Fibroblast of skin of back (primary cell): ENCODE measurements at places on chromosomes 5 and 9.

- DNase-seq, result no peak
These were observed 47.5 kb upstream of the PPARGC1B start for GRCh38 chr5:149682532-149683075.

GRCh38 chr9:83327750-83328622 lies 210.2 kb downstream of the FRMD3 start:
- DNase-seq, result no peak

DNA sequence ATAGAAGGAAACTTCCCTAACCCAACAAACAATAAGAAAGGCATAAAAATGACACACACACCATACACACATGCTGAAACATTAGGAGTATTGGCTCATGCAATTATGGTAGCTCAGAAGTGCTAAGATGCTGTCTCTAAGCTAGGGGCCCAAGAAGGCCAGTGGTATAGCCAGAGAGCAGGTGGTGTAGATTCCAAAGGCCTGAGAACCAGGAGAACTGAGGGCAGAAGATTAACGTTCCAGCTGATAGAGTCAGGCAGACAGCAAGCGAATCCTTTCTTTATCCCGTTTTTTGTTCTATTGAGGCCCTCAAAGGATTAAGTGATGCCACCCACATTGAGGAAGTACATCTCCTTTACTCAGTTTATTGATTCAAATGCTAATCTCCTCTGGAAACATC lies 262.9 kb downstream of the EPB41L4A start:
- no peak for DNase-seq

- DNase-seq, result peak; percentile 20
These were observed 197.9 kb downstream of the TLE4 start for GRCh38 chr9:79769476-79770275.

DNA sequence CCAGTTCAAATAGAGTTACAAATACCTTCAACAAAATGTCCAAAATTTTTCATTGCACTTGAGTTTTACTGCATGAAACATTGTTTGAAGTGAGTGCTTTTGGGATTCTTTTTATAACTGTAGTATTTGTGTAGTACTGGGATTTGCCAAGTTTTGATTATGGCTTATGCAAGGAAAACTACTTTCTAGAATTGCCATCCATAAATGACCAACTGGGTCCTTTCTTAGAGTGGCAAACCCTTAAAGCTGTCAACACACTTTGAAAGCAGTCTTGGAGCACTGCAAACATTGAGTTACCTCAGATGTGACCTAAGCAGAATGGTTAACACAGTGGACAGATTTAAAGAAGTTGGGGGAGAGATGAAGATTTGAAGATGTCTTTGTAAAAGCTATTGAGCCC lies 379.6 kb upstream of the ZNF608 start:
- DNase-seq, result no peak

- peak; percentile 50 for DNase-seq
These were observed 62.2 kb downstream of the RAD23B start for GRCh38 chr9:107345327-107345726.

DNA sequence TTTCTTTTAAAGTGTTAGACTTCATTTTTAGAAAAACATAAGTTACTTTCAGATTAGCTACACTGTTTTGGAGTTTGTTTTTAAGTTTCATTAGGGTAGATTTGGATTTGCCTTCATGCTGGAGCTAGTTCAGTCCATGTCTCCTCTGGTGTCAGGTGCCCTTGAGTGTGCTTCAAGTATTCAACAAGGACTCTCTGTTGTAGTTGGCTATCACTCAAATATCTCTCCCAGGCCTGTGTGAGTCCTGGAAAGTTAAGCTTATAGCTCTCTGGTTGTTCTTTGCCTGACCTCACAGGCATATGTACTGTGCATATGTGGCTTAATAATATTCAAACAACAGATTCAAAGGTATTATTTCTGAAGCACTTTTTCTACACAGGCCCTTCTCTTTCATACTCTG lies 45.4 kb downstream of the PTBP3 start:
- peak; percentile 34 for DNase-seq

DNA sequence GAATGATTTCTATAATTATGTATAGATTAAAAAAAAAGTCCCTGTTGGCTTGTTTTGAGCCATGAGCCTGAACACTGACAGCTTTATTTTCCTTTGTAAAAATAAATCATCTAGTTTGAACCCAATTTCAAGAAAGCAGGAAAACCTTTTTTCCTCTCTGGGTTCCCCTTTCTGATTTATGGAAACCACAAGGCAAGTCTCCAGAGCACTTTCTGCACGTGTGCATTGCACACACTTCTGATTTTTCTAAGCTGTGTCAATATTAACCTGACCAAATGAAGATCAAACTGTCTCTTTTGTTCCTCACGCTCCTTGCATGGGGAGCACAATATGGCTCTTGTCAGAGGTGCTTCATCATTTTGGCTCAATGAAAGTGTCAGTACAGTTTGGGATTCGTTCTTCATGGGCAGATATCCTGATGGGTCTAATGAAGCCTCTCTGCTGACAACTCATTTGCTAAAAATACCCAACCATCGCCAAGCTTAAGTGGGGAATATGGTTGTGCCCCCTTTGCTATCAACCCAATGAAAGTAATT lies 39.2 kb upstream of the PCA3 start:
- no peak for DNase-seq

DNA sequence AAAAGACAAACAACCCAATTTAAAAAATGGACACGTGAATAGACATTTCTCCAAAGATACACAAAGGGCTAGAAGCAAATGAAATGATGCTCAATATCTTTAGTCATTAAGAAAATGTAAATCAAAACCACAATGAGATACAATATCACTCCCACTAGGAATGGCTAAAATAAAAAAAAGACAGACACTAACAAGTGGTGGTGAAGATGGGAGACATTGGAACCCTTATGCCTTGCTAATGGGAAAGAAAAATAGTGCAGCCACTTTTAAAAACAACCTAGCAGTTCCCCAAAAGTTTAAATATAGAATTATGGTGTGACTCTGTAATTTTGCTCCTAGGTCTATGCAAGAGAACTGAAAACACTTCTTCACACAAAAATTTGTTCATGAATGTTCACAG lies 40.7 kb downstream of the SH3TC2 start:
- DNase-seq, result no peak

DNA sequence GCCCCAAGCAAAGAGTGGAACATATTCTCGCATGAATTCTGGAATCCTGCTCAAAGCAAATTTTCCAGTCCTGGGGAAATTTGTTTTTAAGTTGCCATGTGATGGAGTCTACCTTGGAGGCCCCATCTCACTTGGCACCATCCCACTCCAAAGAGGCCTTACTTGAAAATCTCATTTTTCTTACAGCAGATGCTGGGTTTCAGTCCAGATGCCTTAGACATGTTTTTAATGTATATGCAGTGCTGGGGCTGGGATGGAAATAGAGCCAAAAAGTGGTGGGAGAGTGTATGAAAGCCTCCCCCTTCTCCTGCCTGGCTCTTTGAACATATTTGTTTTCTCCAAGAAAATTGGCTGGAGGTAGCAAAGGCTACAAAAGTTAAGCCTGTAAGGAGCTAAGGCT lies 493.7 kb downstream of the ENC1 start:
- DNase-seq, result no peak

DNA sequence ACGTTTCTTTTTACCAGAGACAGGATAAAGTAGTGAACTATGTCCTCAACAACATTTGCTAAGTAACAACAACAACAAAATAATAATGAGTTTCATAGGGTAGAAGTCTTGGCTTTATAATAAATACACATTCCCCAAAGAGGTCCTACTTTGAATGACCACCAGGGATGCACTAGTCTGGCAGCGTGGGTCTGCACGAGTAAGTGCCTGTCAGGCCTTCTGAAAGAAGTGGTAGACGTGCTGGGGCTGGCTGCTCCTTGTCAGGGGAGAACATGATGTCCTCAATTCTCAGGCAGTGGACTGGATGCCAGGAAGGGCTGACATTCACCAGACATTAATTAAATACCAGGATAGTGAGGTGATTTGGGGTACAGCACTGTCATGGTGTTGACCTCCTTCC lies 331.1 kb downstream of the TMEM38B start:
- DNase-seq, result no peak

GRCh38 chr9:127927201-127927987 lies 3.2 kb downstream of the PIP5KL1 start:
- no peak for DNase-seq

GRCh38 chr5:67293226-67293625 lies 96.6 kb upstream of the CD180 start:
- DNase-seq, result no peak

DNA sequence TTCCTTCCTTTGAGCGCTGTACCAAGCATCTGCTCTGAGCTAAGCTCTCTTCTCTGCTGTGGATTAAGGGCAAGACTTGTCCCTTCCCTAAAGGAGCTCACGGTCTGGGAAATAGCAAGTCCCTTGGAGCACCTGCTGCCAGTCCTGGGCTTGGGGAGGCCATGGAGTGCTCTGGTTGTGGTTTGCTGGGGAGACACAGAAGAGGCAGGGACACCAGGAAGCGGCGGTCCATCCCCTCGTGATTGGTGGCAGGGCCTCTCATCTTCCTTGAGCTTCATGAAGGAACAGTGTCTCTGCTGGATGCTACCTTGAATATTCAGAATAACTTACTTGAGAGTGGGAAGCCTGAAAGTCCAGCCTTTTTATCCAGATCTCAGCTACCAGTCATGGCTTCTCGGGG lies 35.3 kb downstream of the COL5A1 start:
- DNase-seq, result no peak

DNA sequence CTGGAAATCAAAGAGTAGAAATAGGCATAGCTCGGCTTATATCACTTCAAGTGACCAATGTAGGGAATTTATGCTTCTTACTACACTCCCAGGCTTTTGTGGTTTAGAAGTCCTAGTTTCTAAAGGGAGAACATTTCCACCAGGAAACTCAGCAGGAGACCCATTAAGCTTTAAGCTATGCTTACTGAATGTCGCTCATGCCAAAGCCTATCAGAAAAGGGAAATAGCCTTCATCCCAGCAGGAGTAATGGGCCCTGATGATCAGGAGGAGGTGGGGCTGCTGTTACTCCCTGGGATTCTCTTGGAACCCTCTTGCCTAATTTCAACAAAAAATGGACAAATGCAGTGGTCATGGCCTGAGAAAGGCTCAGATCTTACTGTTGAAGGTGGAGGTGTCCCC lies 54.5 kb upstream of the SEMA6A start:
- no peak for DNase-seq

GRCh38 chr5:115396688-115397087 lies 100.2 kb upstream of the CCDC112 start:
- DNase-seq, result peak; percentile 77

GRCh38 chr9:123517512-123517911 lies 161.5 kb downstream of the CRB2 start:
- no peak for DNase-seq

GRCh38 chr9:137797206-137798120 lies 80.1 kb upstream of the CACNA1B start:
- DNase-seq, result no peak

DNA sequence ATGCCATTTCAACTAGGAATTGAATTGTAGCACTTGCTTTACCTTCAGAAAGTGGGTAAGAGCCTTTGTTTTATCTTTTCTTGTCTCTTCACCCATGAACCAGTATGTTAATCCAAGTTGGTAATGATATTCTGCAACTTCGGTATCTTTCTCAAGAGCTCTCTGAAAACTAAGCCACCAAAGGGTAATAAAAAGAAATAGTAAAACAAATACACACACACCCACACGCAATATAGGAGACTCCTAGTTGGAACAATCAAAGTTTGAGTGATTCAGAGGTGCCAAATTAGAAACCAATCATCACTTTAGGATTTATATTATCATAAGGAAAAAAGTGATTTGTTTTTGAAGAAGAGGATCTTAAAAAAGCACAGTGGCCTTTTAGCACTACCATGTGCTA lies 30.4 kb downstream of the SKIC3 start:
- no peak for DNase-seq

- peak; percentile 70 for DNase-seq
These were observed 3.5 kb downstream of the PAM start for GRCh38 chr5:102758576-102758975.

GRCh38 chr9:133098104-133098754 lies 22.8 kb downstream of the RALGDS start:
- DNase-seq, result no peak

GRCh38 chr9:99399474-99399873 lies 177.4 kb downstream of the SEC61B start:
- DNase-seq, result no peak

DNA sequence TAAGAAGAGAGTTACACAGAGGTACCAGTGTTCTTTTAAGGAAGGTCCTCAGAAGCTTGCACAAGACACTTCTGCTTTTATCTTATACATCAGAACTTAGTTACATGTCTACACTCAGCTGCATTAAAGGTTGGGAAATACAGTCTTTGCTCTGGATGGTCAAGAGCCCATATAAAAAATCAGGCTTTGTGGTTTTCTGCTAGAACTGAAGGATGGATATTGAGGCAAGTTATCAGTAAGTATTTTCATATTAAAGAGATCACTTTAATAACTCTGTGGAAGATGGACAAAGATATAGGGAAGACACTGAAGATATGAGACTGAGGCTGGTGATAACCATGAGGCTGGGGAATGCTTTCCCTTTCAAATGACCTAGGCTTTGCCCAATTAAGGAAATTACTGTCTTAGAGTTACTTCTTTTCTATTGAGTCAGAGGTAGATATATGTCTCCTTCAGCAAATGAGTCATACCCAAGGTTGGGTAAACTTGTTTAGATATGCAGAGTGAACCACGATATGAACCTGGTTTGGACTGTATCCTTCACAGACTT lies 87.0 kb upstream of the TNC start:
- DNase-seq, result peak; percentile 95

- peak; percentile 18 for DNase-seq
These were observed 831 bp downstream of the INPP5E start for GRCh38 chr9:136438548-136439480.

DNA sequence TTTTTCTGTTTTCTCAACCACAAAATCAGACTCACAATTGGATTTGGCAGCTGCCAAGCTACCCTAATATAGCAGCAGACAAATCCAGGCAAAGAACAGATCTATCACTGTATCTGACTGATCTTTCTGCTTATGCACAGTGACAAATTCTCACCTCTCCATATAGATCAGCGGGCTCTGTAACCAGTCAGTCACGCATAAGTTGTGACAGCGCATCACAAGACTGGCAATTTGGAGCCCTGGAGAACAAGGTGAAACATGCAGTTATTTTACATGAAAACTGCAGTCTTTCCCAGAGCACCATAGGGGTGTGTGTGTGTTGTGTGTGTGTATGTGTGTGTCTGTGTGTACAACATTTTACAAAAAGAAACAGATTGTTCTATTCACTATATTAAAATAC lies 37.7 kb downstream of the RORB start:
- DNase-seq, result no peak

- no peak for DNase-seq
These were observed 37.8 kb downstream of the MEF2C start for GRCh38 chr5:88845081-88845697.

- DNase-seq, result peak; percentile 85
These were observed 103.3 kb downstream of the SREK1 start for GRCh38 chr5:66247176-66247960.
